Lower lobe of right lung (tissue), 2 donors: ENCODE measurements at places on chromosomes 4 and X.

GRCh38 chrX:44529310-44529709 is 13.3 kb downstream of the FUNDC1 start:
- H3K27ac ChIP-seq, result no peak overlapping the region
- no peaks in the 10 kb centered on the region for H3K36me3 ChIP-seq
- H3K4me1 ChIP-seq, result no peaks in the 10 kb centered on the region

DNA sequence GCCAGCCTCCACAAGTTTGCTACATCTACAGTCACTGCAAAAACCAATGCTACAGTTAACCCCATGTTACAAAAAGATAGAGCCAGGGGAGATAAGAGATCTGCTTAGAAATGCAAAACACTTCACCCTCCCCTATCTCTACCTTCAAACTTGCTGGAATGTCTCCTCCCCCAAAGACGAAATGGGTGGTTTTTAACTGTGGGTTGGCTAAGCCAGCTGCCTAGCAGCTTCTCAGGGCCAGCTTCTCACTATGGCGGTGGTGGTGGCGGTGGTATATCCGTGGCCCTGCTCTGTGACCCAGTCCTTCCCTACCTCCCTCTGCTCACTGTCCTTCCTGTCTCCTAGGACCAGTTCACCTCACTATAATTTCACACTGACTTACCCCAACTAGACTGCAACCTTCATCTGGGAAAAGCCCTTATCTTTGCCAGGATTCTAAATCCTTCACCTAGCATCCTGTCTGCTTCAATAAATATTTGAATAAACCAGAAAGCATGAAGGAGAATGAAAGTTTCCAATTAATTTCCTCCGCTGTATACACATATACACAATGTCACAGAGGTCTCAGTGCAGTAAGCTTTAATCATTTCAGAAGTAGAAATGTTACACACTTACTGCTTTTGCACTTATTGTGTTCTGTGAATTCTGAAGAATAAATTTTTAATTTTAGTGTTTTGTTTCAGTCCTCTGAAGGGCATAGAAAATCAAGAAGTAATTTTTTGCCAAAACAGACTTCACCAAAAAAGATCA is 46.3 kb downstream of the SH3KBP1 start:
- no peak overlapping the region for H3K27ac ChIP-seq
- no peak for DNase-seq
- H3K4me3 ChIP-seq, result no peak overlapping the region
- peaks cover 11% of the 10 kb centered on the region for H3K4me1 ChIP-seq
- H3K36me3 ChIP-seq, result no peaks in the 10 kb centered on the region
- no peaks in the 10 kb centered on the region for H3K27me3 ChIP-seq

GRCh38 chr4:6603128-6603527 is 28.1 kb downstream of the MAN2B2 start:
- no peak overlapping the region for H3K4me3 ChIP-seq
- peaks cover 68% of the 10 kb centered on the region for H3K36me3 ChIP-seq
- DNase-seq, result no peak
- no peak overlapping the region for H3K27ac ChIP-seq
- H3K4me1 ChIP-seq, result no peaks in the 10 kb centered on the region
- H3K27me3 ChIP-seq, result no peaks in the 10 kb centered on the region

DNA sequence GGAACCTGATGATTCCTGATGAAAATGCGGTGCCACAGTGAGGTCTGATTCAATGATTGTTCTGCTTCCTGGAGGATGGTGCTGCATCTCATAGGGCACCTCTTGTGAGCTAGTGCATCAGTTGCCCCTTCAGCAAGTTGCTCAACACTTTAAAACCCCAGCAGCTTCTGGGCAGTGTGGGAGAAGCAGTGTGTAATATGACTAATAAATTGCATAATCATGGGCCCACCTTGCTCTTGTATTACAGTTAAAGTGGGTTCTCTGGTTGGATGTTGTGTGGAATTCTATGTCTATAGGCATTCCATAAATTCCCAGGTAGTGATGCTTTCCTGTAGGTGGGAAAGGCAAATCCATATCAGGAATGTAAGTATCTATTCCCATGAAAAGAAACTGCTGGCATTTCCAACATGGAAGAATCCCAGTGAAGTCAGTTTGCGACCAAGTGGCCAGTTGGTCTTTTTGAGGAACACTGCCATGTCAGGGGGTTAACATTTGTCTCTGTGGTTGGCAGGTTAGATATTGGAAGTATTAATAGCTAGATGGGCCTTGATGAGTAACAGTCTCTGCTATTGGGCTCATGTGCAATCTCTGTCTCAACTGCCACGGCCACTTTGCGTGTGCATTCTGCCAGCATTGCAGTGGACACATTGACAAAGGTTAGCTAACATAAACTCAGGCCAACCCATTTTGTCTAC is 121.1 kb upstream of the OTUD4 start:
- H3K27me3 ChIP-seq, result no peaks in the 10 kb centered on the region
- DNase-seq, result no peak
- H3K27ac ChIP-seq, result no peak overlapping the region
- no peak overlapping the region for H3K4me3 ChIP-seq

DNA sequence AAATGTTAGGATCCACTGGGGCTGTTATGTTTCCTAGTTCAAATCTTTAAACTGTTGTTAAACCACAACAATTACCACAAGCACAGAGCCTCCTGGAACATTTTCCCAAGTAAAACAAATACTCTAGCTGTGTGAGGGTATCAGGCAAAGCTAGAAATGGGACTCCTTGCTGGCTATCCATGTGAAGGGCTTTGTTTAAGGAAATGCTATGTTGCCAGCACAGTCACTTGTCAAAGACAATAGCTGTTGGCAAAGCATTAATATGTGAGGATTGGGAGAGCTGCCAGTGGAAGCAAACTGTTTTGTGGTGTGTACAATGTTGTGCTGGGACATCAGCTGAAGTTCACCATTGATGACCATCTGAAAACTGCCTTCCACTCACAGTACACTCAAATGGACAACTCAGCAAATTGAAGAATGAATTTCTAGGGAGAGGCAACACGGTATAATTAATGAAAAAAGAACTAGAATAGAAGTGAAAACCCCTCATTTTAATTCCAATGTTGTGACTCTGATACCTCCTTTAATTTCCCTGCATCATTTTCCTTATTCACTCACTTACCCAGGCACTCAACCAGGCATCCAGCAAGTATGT is 100.8 kb downstream of the ANXA3 start:
- peak overlapping the region; percentile 10 for H3K27ac ChIP-seq
- peaks cover 68% of the 10 kb centered on the region for H3K4me1 ChIP-seq
- H3K36me3 ChIP-seq, result no peaks in the 10 kb centered on the region
- DNase-seq, result no peak
- H3K27me3 ChIP-seq, result no peaks in the 10 kb centered on the region
- H3K4me3 ChIP-seq, result no peak overlapping the region
